ENCODE measurements at places on chromosomes 1 and 21.
A peak's percentile ranks its signal among the peaks of the same experiment; 100 is the strongest.

DNA sequence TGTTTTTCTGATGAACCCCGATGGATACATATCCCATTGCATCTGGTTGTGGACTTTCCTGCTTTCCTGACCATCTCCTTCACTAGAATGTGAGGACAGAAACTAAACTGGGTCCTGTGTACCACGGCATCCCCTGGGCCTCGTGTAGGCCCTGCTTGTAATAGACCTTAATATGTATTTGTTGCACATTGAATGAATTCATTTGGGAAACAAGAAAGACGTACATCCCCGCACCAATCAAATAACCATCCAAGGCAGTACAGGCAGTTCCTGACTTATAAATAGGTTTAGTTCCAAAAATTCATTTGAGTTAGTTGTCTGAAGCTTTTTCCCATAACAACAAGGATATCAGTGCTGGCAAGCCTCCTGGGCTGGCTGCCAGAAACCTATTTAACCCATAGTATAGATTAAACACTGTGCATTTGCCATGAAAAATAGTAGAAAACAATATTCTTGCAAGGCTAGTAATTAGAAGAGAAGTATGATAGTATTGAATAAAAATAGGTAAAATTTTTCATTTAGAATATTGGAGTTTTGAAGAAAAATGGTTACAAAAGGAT lies 81.8 kb upstream of the CD34 start:
- no peak for DNase-seq

DNA sequence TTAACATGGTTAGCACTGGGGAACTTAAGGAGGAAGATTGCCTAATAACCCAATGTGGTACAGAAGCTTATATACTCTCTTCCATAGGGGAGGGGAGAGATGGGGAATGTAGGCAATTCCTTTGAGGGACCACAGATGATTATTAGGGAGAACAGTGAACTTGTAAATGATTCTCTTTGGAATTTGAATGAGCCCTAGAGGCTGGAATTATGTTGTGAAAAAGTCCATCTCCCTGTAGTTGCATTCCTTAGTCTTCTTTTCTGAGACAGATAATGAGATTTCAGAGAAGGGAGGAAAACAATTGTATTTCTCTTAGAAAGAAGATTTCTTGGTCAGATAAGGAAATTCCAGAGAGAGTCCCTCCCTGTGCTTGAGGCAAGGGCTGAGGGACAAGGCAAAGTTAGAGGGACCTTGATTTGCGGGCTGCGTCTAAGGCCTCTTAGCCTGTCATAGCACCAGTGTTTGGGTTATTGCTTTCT lies 89.0 kb upstream of the HMCN1 start:
- DNase-seq, result no peak

- DNase-seq, result no peak
Measured at GRCh38 chr1:25875856-25876692, 566 bp upstream of the PAQR7 start.

GRCh38 chr1:70353601-70354331 lies 756 bp downstream of the ANKRD13C start:
- no peak for DNase-seq

- no peak for DNase-seq
Measured at GRCh38 chr1:47184090-47184821, 5.6 kb downstream of the PDZK1IP1 start.

- no peak for DNase-seq
Measured at GRCh38 chr1:111754984-111755330, 744 bp upstream of the DDX20 start.

DNA sequence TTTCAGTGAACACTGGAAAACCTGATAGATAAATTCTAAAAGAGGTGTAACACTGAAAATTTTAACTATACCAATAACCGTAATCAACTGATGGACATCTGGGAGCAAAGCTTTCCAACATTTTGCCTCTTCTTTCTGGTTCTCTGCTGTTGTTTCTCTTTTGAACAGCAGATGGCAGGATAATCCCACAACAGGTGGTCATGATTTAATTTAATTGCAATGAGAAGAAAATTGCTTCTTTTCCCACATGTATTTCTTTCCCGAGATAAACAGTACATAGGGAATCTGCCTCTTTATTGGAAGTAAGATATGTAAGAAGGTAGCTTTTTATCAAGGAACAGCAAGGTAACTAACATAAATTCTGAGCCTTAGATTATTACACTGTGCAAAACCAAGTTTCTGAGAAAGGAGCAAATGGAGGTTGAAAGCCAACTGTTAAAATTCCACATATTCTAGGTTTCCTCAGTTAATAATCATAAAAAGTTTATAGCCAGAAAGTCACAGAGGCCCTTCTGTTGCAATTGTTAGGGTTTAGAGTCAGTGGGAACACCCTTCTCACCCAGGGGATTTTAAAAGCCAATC lies 72.9 kb downstream of the RPS6KA1 start:
- peak; percentile 34 for DNase-seq

GRCh38 chr1:159800177-159800930 lies 1.8 kb upstream of the FCRL6 start:
- no peak for DNase-seq

GRCh38 chr1:199247891-199248290 lies 609.1 kb downstream of the PTPRC start:
- no peak for DNase-seq
